Naive thymus-derived CD4-positive, alpha-beta T cell (primary cell): ENCODE measurements at places on chromosomes 6 and 20. TPM values are rescaled to one million over a fixed set of nuclear protein-coding genes. Genes with fewer than 3 reads are reported as not detected.
A peak's percentile ranks its signal among the peaks of the same experiment; 100 is the strongest.

DNA sequence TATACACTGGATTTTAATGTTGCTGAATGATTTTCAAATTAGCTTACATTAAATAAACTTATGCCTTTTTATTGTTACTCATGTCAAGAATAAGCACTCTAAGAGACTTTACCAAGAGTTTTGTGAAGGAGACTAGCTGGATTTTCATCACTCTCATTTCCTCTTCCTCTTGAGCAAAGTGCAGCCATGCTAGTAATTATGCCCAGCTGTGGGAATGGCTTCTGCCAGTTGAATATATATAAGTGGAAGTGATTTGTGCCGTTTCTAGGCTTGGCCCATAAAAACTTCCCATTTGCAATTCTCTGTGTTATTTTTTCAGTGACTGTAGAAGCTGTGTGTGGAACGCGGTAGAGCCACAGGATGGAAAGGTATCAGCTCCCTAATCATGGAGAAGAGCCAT, 255.8 kb downstream of the HDGFL1 start:
- DNase-seq, result no peak
- no peaks in the 10 kb centered on the region for H3K36me3 ChIP-seq
- no peak overlapping the region for H3K4me3 ChIP-seq
- no peak overlapping the region for H3K27ac ChIP-seq

DNA sequence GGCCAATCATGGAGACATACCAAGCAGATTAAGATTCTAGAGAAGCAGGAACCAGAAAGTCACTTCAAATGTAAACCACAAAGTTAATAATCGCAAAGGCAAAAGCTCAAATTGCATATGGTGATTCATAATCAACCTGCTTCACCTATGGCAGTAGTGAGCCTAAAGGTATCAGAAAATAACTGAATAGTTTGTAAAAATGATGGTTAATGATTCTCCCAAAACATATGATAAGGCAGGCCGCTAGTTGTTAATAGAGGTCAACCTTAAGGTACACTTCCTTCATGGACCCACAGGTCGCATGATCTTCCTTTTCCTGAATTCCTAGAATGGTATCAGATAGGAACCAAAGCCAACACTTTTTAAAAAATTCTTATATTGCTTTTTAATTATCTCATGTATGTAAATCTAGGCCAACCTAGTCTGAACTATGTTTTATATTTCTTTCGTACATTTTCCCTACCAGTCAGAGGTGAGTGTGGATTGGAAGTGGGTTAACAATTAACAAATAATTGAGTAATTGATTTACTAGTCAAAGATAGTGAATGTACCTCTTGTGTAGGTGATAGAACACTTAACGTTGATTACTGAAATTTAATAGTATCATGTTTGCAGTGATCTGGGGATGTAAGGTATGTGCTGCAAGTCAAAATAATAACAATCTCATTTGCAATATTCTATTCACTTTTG, 16.4 kb downstream of the TAAR2 start:
- H3K27me3 ChIP-seq, result no peaks in the 10 kb centered on the region
- no peaks in the 10 kb centered on the region for H3K36me3 ChIP-seq
- no peaks in the 10 kb centered on the region for H3K4me1 ChIP-seq
- no peak overlapping the region for H3K27ac ChIP-seq
- DNase-seq, result no peak
- no peak overlapping the region for H3K4me3 ChIP-seq

HMGCLL1 gene
- total RNA-seq, result not detected

DNA sequence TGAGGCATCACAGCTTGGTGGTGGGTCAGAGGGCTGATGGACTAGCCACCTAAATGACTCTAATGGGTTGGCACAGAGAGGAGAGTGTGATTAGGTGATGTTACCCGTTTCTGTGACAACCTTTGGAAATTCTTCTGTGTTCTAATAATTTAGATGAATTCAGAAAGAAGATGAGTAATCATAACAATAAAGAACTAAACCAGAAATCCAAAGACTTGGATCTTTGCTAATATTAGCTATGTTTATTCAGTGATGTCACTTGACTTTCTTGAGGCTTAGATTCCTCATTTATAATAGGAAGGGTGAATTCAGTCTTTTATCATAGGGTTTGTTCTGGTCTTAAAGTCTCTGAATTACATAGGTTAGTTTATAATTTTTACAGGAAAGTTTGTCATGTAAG, 19.9 kb downstream of the CRYBG1 start:
- no peak overlapping the region for H3K27ac ChIP-seq
- H3K36me3 ChIP-seq, result no peaks in the 10 kb centered on the region
- H3K27me3 ChIP-seq, result no peaks in the 10 kb centered on the region
- no peak overlapping the region for H3K4me3 ChIP-seq

GRCh38 chr6:83948851-83949250, 84.7 kb upstream of the MRAP2 start:
- no peak overlapping the region for H3K27ac ChIP-seq
- DNase-seq, result no peak
- no peaks in the 10 kb centered on the region for H3K27me3 ChIP-seq
- H3K36me3 ChIP-seq, result no peaks in the 10 kb centered on the region

SYNE1 gene
- 202 TPM for total RNA-seq

GRCh38 chr6:154161689-154162088, 122.6 kb downstream of the OPRM1 start:
- H3K27me3 ChIP-seq, result no peaks in the 10 kb centered on the region
- H3K27ac ChIP-seq, result peak overlapping the region; percentile 22
- no peaks in the 10 kb centered on the region for H3K36me3 ChIP-seq
- no peak for DNase-seq

- H3K4me1 ChIP-seq, result no peaks in the 10 kb centered on the region
- no peak overlapping the region for H3K4me3 ChIP-seq
- H3K27me3 ChIP-seq, result no peaks in the 10 kb centered on the region
- H3K36me3 ChIP-seq, result no peaks in the 10 kb centered on the region
- H3K27ac ChIP-seq, result no peak overlapping the region
Measured at GRCh38 chr6:157406661-157407060, 25.7 kb downstream of the ZDHHC14 start.

SMLR1 gene
- not detected in 2 replicates for total RNA-seq

DNA sequence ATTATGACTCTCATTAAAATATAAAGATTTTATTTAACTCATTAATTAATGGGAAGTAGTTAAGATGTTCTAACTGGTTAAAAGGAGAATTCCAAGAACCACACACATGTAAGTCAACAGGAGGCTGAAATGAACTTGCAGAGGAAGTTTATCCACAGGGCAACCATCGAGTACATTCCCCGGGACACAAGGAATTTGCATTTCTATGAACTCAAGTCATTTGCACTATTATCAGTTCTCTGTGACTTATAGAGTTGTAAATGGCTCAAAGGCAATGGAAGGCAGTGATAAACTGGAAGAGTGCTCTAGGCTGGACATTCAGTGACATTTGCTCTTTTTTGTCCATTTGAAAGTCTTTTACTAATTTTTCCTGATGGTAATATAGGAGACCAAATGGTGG, 97.4 kb downstream of the SNX5 start:
- no peak overlapping the region for H3K4me3 ChIP-seq
- no peak for DNase-seq
- H3K36me3 ChIP-seq, result no peaks in the 10 kb centered on the region
- H3K27me3 ChIP-seq, result no peaks in the 10 kb centered on the region
- no peak overlapping the region for H3K27ac ChIP-seq
- H3K4me1 ChIP-seq, result no peaks in the 10 kb centered on the region

OPN5 gene
- total RNA-seq, result not detected in 2 replicates

DNA sequence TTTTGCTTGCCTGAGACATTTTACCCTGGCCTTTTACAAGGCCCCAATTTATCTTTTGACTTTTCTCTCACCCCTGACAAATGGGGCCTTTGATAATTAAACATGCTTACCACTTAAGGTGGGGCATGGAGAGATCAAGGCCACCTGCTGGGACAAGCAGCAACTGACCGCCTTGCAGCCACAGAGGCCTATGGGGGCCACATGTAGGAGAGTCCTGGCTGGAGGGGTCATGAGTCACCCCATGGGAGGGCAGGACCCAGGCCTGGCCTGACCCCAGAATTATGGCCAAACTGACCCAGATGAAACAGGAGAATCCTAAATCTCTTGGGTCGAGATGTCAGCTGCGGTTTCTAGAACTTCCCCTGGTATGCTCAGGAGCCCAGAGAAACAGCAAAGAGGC, 8.5 kb upstream of the OCSTAMP start:
- H3K27me3 ChIP-seq, result no peaks in the 10 kb centered on the region
- H3K36me3 ChIP-seq, result no peaks in the 10 kb centered on the region
- no peak overlapping the region for H3K4me3 ChIP-seq
- no peak overlapping the region for H3K27ac ChIP-seq
- H3K4me1 ChIP-seq, result peaks cover 3% of the 10 kb centered on the region
